ENCODE measurements at places on chromosomes 4 and X. TPM values are rescaled to one million over a fixed set of nuclear protein-coding genes. Genes with fewer than 3 reads are reported as not detected.

The EXOC1L gene
- not detected for total RNA-seq

The SAGE1 gene
- total RNA-seq, result not detected

The ANXA3 gene
- total RNA-seq, result 5.5 TPM

DNA sequence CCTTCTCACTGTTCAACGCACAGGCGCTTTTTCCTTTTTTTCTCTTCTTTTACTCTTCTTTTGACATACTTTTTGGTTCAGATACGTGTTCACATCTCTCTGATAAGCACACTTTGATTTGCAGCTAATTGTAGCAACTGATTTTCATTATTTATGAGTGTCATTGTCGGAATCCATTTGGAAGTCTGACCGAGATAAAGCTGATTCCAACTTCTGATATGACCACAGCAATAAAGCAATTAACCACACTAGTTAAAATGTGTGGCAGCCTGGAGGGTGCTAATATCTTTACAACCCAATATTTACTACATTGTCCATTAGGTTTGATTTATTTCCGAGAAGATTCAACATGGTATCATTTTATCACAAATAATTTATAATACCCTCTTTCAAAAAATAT lies 101.8 kb downstream of the TENM3 start:
- no peak for DNase-seq

- no peak for DNase-seq
These were observed 51.3 kb upstream of the TMPRSS11F start for GRCh38 chr4:68180849-68181526.

- DNase-seq, result no peak
These were observed 79.8 kb upstream of the GPM6A start for GRCh38 chr4:175891851-175892250.

DNA sequence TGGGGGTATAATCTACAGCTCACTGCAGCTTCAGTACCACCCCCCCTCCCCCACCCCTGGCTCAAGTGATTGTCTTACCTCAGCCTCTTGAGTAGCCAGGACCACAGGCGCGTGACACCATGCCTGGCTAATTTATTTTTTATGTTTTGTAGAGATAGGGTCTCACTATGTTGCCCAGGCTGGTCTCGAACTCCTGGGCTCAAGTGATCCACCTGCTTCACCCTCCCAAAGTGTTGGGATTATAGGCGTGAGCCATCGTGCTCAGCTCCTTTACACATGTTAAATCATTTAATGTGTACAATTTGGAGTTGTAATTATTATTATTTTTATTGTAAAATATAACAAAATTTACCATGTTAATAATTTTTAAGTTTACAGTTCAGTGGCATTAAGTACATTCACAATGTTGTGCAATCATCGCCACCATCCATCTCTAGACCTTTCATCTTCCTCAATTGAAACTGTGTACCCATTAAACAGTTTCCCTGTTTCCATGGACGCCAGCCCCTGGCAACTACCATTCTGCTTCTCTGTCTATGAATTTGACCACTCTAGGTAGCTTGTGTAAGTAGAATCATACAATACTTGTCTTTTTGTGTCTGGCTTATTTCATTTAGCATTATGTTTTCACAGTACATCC lies 6.1 kb downstream of the SLAIN2 start:
- no peak for DNase-seq

GRCh38 chr4:120843849-120844527 lies 78.5 kb downstream of the PRDM5 start:
- no peak for DNase-seq

DNA sequence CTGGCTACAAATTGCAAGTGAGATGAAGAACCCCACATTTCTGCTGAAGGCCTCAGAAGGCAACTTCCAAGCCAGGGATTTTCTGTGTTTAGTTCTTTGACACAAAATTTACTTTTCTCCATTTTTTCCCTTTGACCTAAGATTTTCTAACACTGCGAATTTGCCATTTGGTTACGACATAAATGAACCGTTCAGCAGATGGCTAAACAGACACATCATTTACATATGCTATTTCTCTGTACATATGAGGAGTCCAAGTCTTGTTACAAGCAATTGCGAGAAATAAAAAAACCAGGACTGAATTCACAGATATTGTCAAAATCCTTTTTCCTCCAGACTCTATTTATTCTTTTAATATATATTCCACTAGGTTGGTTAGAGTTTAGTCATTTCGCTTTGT lies 978.6 kb downstream of the NLGN4X start:
- no peak for DNase-seq

- no peak for DNase-seq
These were observed 53.2 kb downstream of the VGLL1 start for GRCh38 chrX:136585262-136585661.

Data from ascending aorta (tissue), 2 donors.